ENCODE measurements at places on chromosomes 6 and 20.

GRCh38 chr20:10089871-10090587 lies 55.2 kb downstream of the ANKEF1 start:
- DNase-seq: no peak

- no peak for DNase-seq
Measured at GRCh38 chr6:13146442-13146841, 181.9 kb downstream of the TBC1D7 start.

DNA sequence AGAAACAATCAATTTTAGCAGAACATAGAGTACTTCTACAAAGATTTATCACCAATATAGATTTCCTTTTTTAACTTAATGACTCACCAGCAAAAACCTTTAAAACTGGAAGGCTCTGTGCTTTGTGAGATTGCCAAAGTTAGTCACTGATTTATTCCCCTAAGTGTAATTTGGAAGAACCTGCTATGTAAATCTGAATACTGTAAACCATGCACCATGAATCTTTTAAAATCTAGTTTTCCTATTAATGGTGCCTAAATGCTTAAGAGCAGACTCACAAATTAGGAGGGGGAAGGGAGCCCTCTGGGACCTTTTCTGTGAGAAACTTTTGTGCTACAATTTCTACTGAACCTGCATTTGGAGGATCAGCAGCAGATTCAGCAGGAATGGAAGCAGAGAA lies 57.8 kb upstream of the PNRC1 start:
- DNase-seq: no peak

GRCh38 chr6:116631379-116631990 lies 15.2 kb downstream of the RSPH4A start:
- DNase-seq: no peak

DNA sequence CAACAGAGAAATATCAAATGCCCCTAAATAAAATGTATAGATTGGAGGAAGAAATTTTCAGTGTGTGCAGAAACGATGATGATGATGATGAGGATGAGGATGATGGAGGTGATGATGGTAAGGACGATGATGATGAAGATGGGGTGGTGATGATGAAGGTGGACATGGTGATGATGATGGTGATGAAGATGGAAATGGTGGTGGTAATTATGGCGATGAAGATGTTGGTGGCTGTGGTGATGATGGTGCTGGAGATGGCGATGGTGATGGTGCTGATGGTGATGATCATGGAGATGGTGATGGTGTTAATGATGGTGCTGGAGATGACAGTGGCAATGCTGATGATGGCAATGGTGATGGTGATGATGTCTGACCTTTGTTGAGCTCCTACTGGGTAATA lies 141.2 kb downstream of the DHX35 start:
- no peak for DNase-seq

DNA sequence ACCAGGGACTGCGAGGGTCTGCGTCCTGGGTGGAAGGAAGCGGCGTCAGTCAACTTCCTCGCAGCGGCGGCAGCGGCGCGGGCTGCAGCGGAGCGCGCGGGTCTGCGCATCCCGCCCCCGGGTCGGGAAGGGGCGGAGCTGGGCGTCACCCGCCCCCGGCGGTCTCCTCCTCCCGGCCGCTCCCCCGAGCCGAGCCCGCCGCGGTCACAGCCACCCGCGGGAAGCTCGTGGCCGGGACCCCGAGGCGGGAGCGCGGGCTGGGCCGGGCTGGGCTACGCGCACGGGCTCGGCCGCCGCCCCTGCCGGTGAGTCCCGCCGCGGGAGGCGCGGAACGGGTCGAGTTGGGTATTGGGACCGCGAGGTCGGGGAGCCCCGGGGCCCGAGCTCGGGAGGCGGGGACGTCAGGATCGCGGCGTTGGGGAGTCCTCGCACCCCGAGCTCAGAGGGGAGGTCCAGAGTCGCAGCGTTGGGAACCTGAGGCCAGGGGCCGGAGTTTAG lies at the start of gene PAQR8:
PAQR8 (plus strand) TSS at position 207 of the 498 bp plus-strand sequence. CDS start 41,063 bp downstream, outside the sequence.
- DNase-seq: peak; percentile 68

- DNase-seq: no peak
Measured at GRCh38 chr6:158418501-158418900, 106.2 kb downstream of the TULP4 start.

DNA sequence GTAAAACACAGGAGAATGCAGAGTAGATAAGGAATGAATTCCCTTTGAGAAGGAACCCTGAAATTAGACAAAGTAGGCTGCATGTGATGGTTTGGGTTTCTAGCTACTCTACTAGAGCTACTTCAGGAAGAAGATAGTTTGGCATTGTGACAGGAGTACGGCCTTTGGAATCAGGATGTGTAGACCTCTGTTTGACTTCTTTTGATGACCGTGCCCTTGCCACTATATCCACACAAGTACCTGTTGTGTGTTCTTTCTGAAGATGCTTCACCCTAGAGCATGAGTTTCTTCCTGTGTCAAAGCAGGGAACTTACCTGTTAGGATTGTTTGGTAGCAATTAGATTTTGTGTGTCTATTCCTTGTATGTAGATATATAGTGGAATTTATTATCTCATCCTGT lies 41.7 kb downstream of the CD2AP start:
- no peak for DNase-seq

GRCh38 chr6:91600561-91600960 lies 1013.7 kb upstream of the MAP3K7 start:
- no peak for DNase-seq

DNA sequence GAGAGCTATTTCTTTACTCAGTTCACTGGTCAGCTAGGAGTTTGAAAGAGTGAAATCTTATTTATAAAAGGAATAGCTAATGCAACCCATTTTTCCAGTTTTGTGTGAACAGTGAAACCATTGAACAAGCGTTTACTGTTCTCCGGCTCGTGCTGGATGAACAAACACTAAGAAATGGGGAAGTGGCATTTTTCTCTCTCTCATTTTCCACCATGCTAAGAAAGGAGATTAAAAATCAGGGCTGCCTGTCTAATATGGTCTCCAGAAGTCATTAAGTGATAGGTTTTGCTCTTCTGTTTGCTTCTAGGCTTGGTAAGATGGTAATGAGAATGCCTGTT lies 774 bp upstream of the SFT2D1 start:
- DNase-seq: no peak
